Activated CD4-positive, alpha-beta T cell treated with anti-CD3 and anti-CD28 coated beads for 1 hour (primary cell): ENCODE measurements at places on chromosomes 7 and 10.
A peak's percentile ranks its signal among the peaks of the same experiment; 100 is the strongest.

GRCh38 chr7:155974186-155974897, 162.1 kb upstream of the SHH start:
- no peak for DNase-seq

- DNase-seq, result no peak
These were observed 980 bp downstream of the FHIP2A start for GRCh38 chr10:114822444-114823076.

DNA sequence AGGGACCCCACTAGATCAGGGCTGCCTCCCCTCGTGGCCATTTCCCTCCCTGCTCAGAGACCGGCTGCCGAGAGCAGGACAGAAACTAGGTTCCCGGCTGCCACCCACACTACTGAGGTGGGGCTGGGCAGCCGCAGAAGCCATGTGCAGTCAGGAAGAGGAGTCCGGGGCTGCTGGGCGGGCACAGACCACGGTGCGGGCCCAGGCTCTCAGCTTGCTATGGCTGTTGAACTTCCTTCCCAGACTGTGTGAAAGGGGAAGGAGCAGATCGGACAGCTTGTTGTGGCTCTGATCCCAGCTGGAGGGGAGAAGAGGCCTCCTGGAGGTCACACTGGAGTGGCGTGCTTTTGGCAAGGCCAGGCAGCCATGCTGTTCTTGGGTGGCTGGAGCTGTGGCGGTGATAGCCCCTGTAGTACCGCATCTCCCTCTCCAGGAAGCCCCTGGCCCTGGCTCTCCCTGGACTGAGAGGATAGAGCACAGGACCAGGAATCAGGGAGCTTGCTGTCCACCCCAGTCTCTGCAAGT, 56.8 kb downstream of the HK1 start:
- DNase-seq, result no peak

- DNase-seq, result no peak
These were observed 56.3 kb downstream of the PLXNA4 start for GRCh38 chr7:132519936-132520335.

GRCh38 chr10:22319980-22320558, 830 bp upstream of the BMI1 start:
- DNase-seq, result no peak

- DNase-seq, result no peak
These were observed 4.3 kb downstream of the EN2 start for GRCh38 chr7:155462163-155462735.

GRCh38 chr7:133330085-133330484, 77.2 kb downstream of the EXOC4 start:
- no peak for DNase-seq

DNA sequence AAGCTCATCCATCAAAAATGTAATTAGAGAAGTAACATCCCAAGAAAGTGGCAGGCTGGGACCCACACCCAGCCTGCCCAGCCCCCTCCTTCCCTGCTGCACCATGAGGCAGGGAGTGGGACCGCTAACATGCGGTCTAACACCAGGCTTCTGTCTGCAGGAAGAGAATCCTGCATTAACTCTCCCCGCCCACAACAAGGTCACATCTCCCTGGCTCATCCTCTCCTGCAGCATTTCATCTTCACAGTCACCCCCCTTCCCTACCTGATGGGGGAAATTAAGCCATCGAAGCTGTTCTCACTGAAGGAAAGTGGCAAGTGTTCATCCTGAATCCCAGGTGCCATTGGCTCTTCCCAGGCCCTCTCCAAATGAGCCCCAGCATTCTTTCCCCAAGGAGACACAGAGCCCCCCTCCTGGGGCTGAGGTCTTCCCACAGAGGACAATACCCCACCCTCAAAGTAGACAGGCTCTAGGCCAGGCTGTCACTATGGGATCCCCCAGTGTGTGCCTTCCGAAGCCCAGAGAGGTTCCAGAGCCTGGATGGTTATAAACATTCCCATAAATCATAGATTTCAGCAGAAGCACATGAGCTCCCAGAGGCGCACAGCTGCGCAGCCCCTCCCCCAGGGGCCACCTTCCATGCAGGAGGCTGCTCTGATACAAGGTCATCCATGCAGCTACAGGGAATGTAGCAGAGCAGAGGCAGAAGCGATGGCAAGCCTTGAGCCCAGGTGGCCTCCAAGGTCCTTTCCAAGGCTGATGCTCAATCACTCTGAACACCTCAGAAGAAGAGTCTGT, 148.0 kb downstream of the OAT start:
- no peak for DNase-seq

DNA sequence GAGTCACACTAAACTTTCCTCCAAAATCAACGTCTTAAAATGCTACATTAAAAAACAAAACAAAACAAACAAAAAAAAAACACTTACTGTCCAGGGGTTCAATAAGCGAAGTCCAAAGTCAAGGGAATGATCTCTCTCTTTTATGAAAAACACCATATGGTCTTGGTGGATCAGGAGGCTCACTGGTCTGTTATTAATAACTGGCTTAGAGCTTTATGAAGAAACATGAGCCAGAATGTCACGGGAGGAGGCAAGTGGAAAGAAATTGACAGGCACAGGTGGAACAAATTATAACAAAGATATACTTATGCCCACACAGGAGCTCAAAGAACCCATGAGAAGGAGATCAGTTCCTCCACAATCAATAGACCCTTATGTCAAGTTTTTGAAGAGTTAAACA, at the start of gene MRLN:
MRLN (minus strand) TSS at position 189 of the 400 bp plus-strand sequence.
- no peak for DNase-seq

DNA sequence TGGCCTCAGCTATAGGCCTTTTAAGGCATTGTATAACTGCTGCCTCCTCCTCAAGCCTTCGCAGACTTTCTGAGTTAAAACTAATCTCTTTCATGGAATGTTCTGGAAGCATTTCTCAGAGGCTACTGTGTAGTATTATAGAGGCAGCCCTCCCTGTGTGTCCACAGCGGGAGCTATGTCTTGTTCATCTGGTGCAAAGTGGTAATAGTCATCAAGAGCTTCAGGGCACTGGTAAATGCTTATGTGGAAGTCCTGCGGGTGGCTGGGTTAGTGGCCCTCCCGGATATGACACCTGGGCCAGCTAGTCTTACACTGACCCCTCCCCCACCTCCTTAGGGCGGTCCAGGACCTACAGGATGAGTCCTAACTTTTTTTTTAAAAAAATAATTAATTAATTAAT, 2.2 kb upstream of the ABHD11 start:
- DNase-seq, result no peak

- no peak for DNase-seq
These were observed 16.9 kb upstream of the ENTPD1 start for GRCh38 chr10:95739056-95739455.

GRCh38 chr7:80445351-80445750, 66.5 kb downstream of the GNAT3 start:
- no peak for DNase-seq

- DNase-seq, result peak; percentile 32
These were observed 71.5 kb upstream of the ADO start for GRCh38 chr10:62732841-62733653.

DNA sequence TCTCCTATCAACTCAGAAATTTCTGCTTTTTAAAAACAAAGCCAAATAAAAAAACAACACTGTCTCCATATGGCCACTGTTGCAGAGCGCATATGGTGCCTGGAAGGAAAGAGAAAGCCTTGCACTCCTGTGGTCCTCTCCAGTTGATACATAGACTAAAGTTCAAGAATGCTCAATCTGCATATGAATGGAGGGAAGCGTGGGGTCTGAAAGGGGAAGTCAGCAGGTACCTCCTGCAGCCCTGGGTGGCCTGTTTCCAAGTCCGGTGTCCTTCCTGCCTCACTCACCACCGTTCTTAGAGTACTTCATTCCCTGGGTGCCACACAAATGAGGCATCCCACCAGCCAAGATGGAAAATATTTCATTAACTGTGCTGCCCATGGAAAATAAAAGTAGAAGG, 138.3 kb upstream of the PALS2 start:
- DNase-seq, result no peak

DNA sequence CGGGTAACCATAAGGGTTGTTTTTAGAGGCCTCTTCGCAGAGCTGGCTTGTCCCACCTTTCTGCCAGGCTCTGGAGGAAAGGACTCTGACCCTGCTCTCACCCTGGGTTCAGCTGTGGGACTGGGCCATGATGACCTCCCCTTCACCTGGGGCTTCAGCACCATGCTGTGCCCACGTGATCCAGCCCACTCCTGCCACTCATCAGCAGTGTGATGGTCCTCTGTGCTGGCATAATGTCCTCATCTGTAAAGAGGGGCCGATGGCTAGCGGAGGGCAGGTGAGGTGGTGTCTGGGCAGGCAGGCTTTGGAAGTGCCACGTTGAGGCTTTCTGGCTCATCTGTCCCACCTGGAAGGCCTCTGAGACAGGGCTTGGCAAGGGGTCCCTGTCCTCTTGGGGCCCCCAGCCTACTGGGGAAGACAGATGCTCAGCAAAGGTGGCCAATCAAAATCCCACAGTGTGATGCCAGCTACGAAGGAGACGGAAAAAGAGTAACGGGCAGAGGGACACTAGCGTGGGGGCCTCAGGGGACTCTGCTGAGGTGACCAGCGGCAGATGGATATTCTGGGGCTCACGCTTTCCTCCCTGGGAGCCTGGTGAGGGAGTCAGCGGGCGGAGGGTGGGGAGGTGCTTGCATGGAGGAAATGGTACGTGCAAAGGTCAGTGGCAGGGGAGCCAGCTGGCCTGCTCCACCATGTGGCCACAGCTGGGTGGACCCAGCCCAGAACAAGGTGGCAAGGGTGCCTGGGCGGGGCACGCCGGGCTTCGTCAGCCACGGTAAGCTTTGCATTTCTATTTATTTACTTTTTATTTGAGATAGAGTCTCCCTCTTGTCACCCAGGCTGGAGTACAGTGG, 5.4 kb downstream of the LRWD1 start:
- DNase-seq, result no peak

DNA sequence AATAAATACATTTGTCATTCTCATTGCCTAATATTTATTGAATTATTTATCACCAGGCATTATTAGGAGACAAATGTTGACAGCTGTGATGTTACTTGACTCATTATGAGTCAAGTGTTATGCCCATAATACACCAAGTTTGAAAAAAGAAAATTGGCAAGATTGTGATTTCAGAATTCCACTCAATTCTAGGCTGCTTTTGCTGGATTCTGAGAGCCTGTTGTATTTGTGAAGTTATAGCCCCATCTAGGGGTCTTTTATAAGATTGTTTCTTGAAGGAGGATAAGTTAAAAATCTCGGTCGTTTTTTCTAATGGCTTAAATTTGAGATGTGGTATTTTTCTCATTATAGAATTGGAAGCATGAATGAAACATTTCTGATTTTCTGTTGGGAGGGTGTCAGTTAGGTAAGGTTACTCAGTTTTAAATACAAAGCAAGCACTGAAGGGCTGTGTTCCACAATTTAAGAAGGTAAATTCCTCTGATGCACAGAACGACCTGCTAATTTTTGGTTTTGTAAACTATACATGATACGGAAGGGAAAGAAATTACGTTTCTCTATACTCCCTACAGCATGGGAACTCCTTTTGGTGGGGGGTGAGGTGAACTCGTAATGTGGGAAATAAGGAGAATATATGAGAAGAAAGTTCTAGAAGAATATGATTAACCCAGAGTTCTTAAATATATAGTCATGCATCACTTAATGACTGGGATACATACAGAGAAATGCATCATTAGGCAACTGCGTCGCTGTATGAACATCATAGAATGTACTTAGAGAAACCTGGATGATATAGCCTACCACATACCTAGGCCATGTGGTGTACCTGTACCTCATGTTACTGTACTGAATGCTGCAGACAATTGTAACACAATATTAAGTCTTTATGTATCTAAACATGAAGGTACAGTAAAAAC, 2.6 kb downstream of the STK31 start:
- DNase-seq, result no peak
